ENCODE measurements at places on chromosomes 3 and 15.
A peak's percentile ranks its signal among the peaks of the same experiment; 100 is the strongest.

DNA sequence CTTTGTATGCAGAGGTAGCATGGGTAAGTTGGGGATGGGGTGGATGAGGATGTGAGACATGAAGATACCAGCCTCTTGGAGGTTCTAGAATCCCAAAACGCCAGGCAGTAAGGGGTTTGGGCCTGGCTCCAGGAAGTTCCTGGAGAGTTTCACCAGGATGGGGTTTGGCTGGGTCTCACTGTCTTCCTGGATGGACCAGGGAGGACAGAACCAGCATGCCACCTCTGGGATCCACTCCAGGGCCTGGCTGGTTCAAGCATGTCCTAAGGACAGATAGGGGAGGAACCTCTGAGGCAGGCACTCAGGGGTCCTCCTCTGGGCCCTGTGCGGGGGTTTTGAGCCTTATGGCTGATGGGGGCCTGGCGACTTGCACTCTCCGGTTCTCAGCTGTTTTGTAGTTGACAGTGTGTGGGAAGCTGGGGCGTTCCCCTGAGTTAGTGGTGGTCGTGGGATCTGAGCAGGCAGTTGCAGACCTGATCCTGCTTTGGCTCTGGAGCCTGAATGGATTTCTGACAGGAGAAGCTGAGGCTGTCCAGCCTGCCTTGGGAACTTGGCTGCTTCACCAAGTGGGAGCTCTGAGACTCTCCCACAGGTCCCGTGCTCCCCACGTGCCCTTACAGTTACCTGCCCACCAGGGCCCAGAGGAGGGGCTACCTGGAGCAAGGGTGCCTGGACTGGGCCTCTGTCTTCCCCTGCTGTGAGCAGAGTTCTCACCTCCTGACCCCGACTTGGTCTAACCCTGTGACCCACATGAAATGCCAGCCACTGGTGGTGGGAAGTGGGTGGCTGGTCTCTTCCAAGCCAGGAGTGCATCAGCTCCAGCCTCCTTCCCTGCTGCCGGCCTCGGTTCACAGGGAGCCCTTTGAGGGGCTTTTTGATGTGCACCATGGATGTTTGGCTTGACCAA lies 128.4 kb downstream of the EEFSEC start:
- DNase-seq: peak; percentile 61

DNA sequence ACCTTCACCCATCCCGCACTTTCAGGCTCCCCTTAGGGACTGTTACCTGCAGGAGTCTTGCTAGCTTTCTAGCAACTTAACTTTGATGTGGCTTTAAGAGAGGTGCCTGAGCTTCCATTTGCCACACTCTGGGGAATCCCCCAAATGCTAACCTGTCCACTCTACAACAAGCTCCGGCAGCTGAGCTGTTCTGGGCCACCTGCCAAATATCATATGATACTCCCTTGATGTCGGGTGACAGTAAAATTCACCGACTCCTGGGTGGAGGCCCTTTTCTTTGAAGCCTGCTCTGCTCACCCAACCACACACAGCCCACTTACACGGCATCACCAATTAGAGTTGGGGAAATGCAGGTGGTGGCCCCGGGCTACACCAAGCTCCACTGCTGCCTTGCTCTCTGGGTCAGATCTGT lies 38.0 kb upstream of the XCR1 start:
- no peak for DNase-seq

GRCh38 chr3:126129398-126129891 lies 45.5 kb upstream of the SLC41A3 start:
- peak; percentile 73 for DNase-seq

DNA sequence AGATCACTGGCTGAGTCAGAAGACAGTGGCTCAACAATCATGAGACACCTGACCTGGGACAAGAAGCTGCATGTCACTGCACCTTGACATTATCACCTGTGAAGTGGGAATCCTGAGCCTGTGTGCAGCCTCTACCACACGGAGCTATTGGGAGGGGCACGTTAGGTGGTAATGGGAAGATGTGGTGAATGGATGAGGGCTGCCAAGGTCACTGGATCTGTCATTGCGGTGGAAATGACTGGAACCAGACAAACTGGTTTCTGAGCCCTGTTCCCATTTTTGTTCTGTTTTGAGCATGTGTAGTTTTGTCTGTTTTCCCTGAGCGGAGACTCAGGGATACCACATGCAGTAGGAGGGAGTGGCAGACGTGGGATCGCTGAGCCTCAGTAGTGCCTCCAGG lies 235.5 kb downstream of the OPA1 start:
- peak; percentile 50 for DNase-seq

DNA sequence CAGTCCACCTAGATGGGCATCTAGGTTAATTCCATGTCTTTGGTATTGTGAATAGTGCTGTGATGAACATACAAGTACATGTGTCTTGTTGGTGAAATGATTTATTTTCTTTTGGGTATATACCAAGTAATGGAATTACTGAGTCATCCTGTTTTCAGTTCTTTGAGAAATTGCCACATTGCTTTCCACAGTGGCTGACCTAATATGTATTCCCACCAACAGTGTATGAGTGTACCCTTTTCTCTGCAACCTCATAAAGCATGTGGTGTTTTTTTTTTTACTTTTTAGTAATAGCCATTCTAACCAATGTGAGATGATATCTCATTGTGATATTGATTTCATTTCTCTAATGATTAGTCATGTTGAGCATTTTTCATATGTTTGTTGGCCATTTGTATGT lies 86.0 kb upstream of the NDN start:
- DNase-seq: no peak

- DNase-seq: no peak
Measured at GRCh38 chr3:177201700-177202397, 4.6 kb upstream of the TBL1XR1 start.

- no peak for DNase-seq
Measured at GRCh38 chr3:197959500-197959890, 522 bp upstream of the LMLN start.

DNA sequence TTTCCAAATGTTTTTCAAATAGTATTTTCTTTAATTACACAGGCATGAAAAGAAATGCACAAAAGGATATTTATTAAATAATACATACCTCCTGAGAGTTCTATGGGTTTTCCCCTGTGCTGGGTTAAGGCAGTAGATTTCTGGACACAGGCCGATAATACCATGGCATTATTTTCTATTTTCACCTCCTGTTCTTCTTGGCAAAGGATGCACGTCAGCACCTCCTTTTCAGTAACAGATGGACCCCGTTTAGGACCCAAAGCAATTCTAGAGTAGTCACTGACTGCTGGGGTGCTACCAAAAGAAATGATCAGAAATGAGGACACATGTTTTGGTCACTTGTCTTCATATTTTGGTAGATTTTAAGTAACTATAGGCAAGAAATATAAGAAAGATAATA lies 86.4 kb upstream of the TTBK2 start:
- DNase-seq: no peak

DNA sequence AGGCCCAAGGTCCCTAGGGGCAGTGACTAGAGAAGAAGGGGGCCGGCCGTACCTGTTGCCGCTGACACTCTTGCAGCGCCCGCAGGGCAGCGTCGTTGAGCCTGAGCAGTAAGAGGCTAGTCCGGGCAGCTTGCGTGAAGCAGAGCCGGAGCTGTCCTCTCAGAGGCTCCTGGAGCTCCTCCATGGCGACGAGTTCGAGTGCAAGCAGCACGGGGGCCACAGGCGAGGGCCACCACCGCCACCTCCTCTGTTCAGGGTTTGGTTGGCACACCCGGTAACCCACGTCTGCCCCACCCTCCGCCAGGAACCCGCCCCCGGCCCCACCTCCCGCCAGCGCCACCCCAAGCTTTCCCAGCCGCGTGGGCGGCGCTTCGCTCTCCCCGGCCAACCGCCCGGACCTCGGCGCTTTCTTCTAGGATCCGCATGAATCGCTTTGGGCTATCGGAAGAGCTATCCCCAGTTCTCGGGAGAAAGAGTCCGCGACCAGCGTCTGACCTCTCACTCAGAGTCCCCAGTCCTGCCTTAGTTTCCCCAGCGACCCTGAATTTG lies at the start of gene ELL3:
ELL3 (minus strand) TSS at position 249 of the 549 bp plus-strand sequence; CDS start at position 184, 65 bp downstream.
- DNase-seq: peak; percentile 88

GRCh38 chr3:147421184-147421912 lies 12.2 kb downstream of the ZIC1 start:
- no peak for DNase-seq

DNA sequence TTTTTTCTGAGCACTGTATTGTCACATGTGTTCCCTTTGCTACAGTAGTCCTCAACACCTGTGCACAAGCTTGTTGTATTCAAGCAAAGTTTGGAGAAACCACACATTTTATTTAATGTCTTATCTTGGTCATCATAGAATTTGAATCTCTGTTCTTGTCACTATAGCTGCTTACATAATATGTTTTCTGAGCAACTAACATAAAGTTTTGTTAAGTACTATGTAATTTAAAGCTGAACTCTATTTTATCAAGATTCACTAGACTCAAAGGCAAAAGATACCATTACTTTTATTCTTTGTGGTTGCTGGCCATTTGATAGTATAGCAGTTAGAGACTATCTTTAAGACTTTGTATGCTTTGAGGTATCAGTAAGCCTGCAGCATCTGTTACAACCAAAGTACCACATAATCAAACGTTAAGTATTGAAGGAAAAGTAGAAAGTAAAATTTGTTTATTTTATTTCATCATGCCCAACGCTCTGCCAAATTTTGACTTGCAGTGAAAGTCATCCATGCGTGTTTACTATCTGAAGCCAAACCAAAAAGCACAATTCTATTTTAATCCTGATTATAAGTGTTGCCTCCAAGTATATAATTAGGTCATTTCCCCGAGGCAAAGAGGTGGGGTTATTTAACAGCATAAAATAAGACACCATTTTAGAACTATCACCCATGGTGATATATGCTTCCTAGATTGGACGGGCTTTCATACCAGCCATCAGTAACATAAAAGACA lies 10.3 kb upstream of the ABHD10 start:
- DNase-seq: no peak

DNA sequence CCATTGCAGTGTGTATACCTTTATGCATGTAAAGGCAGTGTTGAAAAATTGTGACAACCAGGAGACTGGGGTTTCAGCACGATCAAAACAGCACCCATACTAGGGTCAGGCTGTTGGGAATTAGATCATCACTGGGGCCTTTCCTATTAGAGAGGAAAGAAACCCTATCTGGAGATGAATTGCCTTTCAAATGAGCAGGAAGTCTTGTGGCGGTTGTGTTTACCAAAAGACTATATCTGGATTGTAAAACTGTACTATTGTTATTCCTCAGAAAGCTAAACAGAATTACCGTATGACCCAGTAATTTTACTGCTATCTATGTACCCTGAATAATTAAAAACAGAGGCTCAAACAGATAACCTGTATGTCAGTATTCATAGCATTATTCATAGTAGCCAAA lies 10.1 kb downstream of the UBE2E1 start:
- DNase-seq: no peak

- no peak for DNase-seq
Measured at GRCh38 chr3:78757731-78758130, 1010.1 kb downstream of the ROBO1 start.

- no peak for DNase-seq
Measured at GRCh38 chr3:30475038-30475808, 131.2 kb upstream of the TGFBR2 start.

GRCh38 chr3:39346785-39347585 lies 17.5 kb downstream of the CCR8 start:
- DNase-seq: no peak

GRCh38 chr15:45496658-45497057 lies 25.9 kb downstream of the SLC30A4 start:
- DNase-seq: no peak

GRCh38 chr15:91865950-91866349 lies 12.4 kb downstream of the SLCO3A1 start:
- no peak for DNase-seq

GRCh38 chr15:98147415-98147814 lies 186.9 kb downstream of the ARRDC4 start:
- no peak for DNase-seq

DNA sequence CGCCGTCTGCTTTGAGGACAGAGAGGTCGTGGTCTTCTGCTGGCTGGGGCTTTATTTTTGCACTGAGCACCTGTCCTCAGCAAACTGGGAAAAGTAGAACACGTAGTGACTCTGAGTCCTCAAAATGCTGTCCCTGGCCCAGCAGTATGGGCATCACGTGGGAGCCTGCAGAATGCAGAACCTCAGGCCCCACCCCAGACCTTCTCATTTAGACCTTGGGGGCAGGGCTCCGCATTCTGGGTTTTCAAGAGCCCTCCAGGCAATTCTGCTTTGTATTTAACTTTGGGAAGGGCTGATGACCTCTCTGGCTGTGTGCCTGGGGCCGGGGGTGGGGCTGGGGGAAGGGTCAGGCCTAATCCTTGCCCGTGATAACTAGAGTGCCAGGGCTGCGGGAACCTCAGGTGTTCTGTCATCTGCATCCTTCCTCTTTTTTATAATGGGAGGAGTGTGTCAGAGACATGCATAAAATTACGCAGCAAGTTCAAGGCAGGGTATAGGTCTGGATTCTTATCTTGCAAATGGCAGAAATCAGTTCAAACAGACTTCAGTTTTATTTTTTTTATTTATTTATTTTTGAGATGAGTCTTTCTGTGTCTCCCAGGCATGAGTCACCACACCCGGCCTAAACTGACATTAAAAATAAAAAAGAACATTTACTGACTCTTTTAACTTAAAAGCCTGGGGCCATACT lies 11.1 kb downstream of the SLC6A6 start:
- DNase-seq: no peak

GRCh38 chr3:60652829-60653228 lies 598.4 kb downstream of the FHIT start:
- DNase-seq: no peak

- no peak for DNase-seq
Measured at GRCh38 chr3:128881576-128881975, 2.2 kb downstream of the ACAD9 start.

- DNase-seq: no peak
Measured at GRCh38 chr3:32709346-32709745, 24.4 kb downstream of the CNOT10 start.

DNA sequence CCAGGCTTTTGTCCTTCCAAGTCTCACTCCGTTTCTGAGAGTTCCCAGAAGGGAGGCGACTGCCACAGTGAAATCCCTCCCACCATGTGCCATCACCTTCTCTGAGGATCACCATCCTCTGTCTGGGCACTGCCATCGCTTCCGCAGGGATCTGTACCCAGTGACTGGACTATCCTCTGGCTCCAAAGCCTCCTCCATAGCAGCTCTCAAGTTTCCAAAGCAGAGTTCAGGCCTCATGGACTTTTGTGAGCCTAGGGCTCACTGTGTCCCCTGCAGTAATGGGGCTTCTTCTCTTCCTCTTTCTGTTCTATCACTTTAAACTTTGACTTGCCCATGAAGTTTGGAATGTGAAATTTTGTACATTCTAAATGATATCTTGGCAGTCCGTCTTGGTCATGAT lies 63.9 kb downstream of the TIPARP start:
- no peak for DNase-seq

DNA sequence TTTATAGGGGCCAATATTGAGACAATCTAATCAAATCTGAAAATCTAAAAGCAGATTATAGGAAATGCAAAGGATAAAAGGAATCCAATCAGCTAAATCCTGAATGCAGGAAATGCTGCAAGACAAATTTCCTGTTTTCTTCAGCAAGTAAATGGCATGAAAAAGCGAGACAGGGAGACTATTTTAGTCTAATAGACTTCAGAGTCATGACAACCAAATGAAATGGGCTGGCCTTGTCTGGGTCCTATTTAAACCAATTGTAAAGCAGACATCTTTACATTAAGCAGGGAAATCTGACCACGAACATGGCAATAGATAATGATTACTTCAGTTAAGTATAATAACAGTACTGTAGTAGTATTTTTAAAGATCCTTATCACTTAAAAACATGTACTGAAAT lies 2.1 kb downstream of the DBR1 start:
- DNase-seq: no peak

Data from coronary artery (tissue), 2 donors.